ENCODE measurements at places on chromosomes 12 and 14. TPM values are rescaled to one million over a fixed set of nuclear protein-coding genes. Genes with fewer than 3 reads are reported as not detected.

Gene MIS18BP1
- total RNA-seq, result 35.2 TPM

Gene GPRC5D
- not detected for total RNA-seq

Gene WNT5B
- 96.5 TPM for total RNA-seq

Gene STON2
- 0.87 TPM for total RNA-seq

Gene SERPINA10
- total RNA-seq, result under 0.01 TPM

Gene ZC2HC1C
- 1.8 TPM for total RNA-seq

Gene ULK1
- total RNA-seq, result 14.2 TPM

Gene SDSL
- total RNA-seq, result 7.5 TPM

Gene POU6F1
- total RNA-seq, result 2.2 TPM

Gene PHETA1
- total RNA-seq, result 9.0 TPM

Gene LBHD2
- not detected for total RNA-seq

Gene RNU4-1
- under 0.01 TPM for total RNA-seq
